ENCODE measurements at places on chromosomes 3 and 15.
A peak's percentile ranks its signal among the peaks of the same experiment; 100 is the strongest.

DNA sequence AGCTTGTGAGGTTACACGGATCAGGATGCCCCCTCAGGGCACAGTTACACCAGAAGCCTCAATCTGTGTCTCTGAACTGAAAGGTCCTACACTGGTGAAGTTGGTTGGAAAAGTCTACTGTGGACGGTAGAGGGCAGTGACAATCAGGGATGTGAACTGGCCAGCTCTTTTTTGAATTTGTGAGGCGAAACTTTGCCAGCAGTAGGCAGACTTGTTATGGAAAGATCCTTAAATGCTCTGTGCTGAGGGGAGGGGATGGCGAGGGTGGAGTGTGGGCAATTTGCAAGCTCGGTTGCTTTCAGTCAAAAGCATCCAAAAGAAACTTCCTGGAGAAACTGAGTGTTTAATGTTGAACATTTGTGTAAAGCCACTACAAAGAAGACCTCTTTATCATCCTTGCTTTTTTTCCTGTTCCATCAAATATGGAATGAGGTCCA is 127.4 kb upstream of the ABHD17C start:
- DNase-seq, result peak; percentile 7

- DNase-seq, result no peak
These were observed 3.9 kb upstream of the NR2E3 start for GRCh38 chr15:71806452-71806931.

DNA sequence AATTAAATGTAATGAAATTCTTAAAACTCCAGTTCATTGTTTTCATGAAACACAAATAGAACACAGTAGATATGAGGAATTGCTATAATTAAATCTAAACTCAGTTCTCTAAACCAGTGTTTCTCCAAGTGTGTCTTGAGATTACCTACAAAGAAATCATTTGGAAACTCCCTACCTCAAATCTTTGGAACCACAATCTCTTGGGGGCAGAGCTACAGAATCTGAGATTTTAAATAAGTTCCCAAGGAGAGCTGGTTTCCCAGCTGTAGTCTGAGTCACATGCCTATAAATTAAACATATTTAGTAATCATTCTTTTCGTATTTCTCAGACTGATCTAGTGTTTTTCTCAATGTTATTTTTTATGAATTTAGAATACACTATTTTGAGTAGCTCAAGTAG is 17.0 kb upstream of the ACTC1 start:
- DNase-seq, result no peak

GRCh38 chr3:2920103-2920502 is 190.1 kb downstream of the IL5RA start:
- DNase-seq, result no peak

- peak; percentile 36 for DNase-seq
These were observed 3.0 kb downstream of the DUOXA1 start for GRCh38 chr15:45126535-45127158.

- DNase-seq, result no peak
These were observed 22.6 kb upstream of the BDH1 start for GRCh38 chr3:197578376-197578775.

- DNase-seq, result no peak
These were observed 797.1 kb downstream of the ROBO1 start for GRCh38 chr3:78970656-78971055.

DNA sequence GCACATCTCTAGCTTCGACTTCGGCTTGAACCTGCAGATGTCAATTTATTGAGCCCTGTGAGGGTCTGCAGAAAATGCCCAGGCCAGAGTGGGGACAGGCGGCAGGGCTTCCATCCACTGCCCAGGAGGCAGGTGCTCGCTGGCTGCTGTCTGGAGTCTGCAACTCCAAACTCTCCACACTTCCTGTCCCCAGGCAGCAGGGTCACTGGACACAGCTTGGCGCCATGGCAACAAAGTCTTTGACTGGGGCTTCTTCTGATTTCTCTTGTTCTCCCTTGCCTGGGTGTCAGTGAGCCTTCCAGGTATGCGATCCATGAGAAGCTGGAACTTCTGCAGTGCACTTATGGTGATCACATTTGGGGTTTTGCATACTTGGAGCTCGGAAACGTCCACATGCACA is 33.5 kb downstream of the SV2B start:
- DNase-seq, result no peak

GRCh38 chr3:120364821-120365220 is 15.7 kb upstream of the LRRC58 start:
- DNase-seq, result no peak

GRCh38 chr3:11452885-11453847 is 181.0 kb downstream of the ATG7 start:
- no peak for DNase-seq

DNA sequence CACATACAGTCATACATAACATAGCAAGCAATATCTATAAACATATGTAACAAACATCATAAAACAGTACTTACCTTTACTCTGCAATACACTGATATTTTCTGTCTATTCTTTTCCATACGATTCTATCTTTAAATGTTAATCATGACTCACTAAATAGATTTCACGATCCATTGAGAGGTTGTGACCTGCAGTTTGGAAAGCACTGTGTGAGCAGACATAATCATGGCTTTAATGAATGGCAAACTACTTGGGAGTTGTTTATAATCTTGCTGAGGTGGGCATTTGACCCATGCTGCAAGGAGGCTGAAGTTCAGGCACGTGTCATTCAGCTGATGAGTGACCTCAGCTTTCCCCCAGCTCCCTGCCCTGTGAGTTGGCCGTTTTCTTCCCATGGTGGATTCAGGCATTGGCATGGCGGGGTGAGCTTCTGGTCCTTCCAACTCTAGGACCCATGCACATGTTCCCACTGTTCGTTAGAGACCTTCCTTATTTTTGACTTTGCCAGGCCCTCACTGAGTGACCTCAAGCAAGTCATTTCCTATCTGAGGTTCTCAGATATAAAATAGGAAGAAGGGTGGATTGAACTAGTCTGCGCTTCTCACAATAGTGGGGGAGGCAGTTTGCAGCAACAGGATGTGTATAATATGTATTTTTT is 41.7 kb downstream of the PAQR5 start:
- no peak for DNase-seq

DNA sequence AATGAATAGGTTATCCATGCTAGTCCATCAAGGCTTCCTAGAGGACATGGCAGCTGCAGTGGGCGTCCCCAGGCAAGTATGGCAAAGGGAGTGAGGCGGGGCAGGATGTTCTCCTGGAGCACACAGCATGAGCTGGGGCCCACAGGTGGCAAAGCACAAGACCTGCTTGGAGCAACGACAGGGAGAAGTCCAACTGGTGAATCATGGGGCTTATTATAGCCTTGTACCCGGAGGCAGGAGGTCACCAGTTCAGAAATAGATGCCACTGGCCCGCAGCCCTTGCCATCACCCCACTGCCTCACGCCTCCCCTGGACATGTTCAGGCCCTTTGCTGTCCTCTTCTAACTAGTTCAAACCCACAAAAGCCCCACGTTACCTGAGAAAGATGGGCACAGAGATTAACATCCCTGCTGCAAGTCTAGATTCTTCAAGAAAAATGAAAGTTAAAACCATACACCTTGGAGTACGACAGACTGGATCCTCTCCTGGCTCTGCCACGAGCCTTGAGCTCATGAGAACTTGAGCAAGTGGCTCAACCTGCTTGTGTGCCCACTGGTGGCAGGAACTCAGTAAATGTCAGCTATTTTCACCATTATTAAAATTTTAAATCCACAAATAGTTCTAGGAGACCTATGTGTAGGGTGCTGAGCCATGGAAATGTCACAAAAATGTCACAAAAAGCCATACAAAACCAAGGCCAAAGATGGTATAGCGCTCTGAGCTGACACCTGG is 1.8 kb upstream of the SRGAP3 start:
- DNase-seq, result no peak

- DNase-seq, result no peak
These were observed 331.8 kb downstream of the LRTM1 start for GRCh38 chr3:54596087-54596486.

- peak; percentile 66 for DNase-seq
These were observed 48.7 kb downstream of the BFSP2 start for GRCh38 chr3:133448478-133449122.

DNA sequence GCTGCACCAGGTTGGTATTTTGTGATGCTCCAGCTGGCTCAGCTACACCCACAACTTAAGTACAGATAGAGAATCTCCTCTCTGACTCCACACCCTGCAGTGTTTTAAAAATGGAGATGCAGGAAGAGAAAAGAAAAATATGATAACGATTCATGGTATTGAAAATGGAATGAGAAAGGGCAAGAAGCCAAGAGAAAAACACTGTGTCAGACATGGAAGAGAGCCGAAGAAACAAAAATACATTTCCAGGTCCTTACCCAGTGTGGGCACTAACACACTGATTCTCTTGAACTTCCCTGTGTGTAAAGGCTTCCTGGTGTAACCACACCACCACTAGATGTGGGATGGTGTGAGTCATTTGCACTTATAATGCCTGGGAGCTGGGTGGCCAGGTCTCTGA is 93.1 kb downstream of the GMPS start:
- DNase-seq, result no peak

DNA sequence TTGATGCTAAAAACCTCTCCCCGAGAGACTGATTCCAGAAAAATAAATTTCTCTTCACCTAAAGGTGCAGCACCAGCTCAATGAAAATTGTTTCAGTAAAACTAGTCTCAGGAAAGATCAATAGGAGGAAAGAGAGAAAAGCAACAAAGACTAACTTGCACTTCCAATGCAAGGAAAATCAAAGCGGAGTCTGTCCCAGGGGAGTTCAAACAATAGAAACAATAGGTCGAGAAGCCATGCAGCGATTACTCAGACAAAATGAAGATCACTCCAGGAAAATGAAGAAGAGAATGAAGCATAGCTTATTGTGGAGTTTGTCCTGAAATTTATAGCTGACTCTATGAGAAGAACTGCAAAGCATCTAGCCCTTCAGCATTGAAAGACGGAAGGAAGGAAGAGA is 105.1 kb upstream of the FRMD4B start:
- no peak for DNase-seq

DNA sequence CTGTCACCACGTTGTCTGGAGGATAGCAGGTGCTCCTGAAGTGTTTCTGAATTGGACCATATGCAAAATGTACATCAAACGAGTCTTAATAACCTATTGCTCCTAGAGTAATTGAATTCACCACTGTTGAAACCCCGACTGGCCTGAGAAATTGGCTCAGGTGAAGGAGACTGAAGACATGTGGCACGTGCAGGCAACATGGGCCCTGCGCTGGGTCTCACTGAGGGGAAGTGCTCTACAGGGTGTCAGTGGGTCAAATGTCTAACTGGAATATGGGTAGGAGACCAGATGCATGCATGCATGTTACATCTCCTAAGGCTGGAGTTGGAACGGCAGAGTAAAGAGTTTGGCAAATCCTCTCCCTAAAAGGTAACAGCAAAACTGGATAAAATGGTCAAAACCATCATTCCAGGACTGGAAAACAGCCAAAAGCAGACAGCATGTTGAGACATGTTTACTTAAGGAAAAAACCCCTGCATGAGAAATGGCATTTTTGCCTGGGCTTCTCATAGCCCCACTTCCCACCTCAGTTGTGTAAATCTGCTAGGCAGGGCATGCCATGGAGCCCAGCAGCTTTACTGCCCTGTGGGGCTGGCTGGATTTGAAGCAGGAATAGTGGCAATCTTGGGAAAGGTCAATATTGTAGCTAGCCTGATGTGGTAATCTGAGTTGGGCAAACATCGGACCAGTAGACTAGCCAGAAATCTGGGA is 131.3 kb downstream of the TJP1 start:
- no peak for DNase-seq

DNA sequence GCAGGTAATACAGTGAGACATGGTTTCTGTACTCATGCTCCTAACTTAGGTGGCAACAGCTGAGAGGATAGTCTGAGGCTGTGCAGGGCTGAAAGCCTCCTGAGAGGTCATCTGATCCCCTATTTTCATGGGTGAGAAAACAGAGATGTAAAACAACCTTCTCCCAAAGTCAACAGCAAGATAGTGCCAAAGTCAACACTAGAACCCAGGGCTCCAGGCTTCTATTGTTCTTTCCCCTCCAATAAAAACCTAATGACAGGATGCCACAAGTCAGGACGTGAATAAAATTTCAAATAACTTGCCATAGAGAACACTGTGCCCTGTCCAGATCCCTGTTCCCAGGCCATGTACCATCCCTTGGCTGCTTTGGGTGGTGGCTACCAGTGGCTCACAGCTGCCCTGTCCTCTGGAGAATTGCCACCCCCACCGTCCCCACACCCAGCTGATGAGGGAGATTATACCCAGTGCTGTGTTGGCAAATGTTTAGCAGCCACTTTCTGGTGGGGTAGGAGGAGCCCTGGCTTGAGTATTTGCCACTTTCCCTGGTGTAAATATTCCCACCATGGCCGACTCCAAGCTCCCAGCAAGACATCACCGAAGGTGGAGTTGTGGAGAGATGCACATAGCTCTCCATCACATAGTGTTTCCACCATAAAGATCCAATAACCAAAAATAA is 54.8 kb downstream of the SRGAP3 start:
- DNase-seq, result no peak

DNA sequence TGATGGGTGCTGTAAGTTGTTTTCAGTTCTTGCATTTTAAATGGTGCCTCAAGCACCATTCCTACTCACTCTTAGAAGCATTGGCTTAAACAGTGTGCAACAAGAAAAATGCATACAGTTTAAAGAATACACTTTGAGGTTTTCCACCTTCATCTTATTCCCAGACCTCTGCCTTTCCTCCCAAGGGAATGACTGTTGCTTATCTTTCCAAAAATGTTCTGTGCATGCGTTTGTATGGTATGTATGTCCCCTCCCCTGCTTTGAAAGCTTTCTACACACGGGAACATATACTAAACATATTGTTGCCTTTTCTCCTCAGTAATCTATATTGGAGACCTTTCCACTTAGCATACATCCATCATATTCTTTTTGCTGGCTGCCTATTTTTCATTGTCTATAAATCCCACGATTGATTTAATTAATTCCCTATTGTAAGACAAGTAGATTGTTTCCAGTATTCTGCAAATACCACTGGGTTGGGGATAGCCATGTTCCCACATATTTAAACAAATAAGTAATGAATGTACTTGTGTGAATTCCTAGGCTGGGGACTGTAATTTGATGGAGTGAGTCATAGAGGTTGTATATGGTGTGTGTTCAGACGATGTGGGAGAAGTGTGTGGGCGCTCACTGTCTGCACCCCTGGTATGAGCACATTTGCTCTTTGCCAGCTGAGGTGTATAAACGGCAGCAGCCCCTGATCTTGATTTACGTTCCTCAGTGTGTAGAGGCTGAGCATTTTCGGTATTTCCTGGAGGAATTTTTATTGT is 5.8 kb downstream of the TRAK1 start:
- DNase-seq, result peak; percentile 62

DNA sequence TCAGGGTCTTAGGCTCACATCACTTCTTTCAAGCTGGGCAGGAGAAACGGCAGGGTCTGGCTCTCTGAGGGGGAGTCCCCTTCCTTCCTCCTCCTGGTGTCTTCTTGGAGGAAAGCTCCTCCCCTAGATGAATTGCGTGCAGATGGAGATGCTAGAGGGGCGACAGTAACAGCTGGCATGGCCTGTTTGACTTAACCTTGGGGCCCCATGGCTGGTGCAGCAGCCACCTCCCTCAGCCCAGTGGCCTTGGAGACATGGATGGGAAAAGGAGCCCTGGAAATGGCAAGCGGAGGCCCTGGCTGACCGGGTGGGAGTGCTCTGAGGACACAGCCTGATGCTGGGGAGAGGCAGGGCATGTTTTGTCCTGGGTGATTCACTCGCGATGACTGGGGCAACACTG is 20.2 kb downstream of the PAK6 start:
- DNase-seq, result no peak

- DNase-seq, result no peak
These were observed 95.2 kb upstream of the PLXNA1 start for GRCh38 chr3:126887686-126888085.

Data from stimulated activated CD4-positive, alpha-beta T cell treated with anti-CD3 and anti-CD28 coated beads, Interleukin-4, amount 100 ng/mL, for 24 hours (primary cell).